ENCODE measurements at places on chromosomes 4 and X. TPM values are rescaled to one million over a fixed set of nuclear protein-coding genes. Genes with fewer than 3 reads are reported as not detected.
A peak's percentile ranks its signal among the peaks of the same experiment; 100 is the strongest.

- DNase-seq, result no peak
Observed at GRCh38 chrX:66046612-66047235, 6.8 kb upstream of the VSIG4 start.

The DCUN1D4 gene
- 59.1 TPM for total RNA-seq

The RGN gene
- 4.6 TPM for total RNA-seq

DNA sequence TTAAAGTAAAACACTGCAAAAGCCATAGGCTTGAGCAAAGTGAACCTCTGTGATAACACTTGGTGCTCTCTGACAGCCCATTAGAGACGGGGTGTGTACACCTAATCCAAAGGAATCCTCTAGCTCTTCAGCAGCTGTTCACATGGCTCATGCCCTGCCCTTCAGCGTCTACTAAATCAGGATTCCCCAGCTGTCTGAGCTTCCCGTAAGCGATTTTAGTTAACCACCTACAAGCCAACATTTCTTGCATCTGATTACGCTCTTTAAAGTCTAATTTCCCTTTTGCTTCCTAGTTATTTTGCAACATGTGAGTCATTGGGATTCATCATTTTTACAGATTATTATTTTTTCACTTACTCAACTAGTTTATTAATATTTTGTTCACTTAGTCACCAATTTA, 6.5 kb downstream of the DMD start:
- DNase-seq, result no peak

DNA sequence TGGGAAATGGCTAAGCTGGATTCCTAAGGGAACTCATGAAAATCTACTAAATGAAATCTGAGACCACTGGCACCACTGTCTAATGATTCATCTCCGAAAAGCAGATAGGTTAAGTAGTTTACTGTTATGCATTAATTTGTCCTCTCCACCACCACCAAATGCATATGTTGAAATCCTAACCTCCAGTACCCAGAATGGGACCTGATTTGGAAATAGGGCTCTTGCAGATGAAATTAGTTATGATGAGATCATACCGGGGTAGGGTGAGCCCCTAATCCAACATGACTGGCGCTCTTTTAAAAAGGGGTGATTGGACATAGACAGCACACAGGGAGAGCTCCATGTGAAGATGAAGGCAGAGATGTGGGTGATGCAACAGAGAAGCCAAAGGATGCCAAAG, 124.9 kb upstream of the GUCY1A1 start:
- DNase-seq, result no peak

The CRMP1 gene
- 0.16 TPM for total RNA-seq

The GPRASP2 gene
- total RNA-seq, result 5.5 TPM

The S100P gene
- total RNA-seq, result 16.1 TPM

DNA sequence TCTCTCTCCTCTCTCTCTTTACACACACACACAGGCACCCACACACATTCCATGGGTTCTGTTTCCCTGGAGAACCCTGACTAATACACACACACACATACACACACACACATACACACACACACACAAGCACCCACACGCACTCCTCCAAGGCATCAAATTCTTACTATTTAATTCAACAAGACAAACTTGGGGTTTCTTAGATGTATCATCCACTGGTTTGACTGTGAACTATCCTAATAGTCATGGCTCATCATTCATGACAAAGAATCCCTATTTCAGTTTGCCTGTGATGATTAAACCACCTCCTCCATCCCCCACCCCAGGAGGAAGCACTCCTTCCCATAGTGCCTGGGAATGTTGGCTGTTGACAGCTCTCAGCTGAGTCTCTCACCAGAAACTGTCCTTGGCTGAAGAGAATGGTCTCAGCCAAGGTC, 98.2 kb downstream of the USP46 start:
- DNase-seq, result no peak

The ADGRG4 gene
- 0.67 TPM for total RNA-seq

GRCh38 chr4:161256716-161257115, 907.1 kb downstream of the FSTL5 start:
- no peak for DNase-seq

DNA sequence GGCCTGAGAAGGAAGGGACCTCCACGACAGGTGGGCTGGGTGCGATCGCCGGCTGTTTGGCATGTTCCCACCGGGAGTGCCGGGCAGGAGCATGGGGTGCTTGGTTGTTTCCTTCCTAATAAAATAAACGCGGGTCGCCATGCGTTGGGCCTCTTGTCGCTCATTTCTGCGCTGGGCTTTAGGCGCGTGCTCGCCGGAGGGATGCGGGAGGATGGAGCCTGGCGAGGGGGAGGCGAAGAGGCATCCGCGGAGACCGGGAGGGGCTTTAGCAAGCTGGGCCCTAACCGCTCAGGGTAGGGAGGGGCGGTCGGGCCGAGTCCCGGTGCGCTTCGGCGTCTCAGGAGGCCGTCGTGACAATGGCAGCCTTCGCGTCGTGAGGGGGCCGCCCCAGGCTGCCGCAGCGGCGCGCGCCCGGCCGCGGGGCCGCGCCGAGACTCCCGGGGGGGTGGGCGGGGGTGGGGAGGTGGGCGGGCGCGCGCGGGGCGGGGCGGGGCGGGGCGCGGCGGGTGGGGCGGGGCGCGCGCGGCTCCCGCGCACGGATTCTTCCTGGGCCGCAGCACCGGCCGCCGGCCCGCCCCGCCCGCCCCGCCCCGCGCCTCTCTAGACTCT, 476 bp upstream of the GDI1 start:
- no peak for DNase-seq

- DNase-seq, result no peak
Observed at GRCh38 chr4:69910016-69910782, 20.7 kb upstream of the CSN1S1 start.

GRCh38 chr4:66927937-66928336, 617.4 kb downstream of the CENPC start:
- no peak for DNase-seq

DNA sequence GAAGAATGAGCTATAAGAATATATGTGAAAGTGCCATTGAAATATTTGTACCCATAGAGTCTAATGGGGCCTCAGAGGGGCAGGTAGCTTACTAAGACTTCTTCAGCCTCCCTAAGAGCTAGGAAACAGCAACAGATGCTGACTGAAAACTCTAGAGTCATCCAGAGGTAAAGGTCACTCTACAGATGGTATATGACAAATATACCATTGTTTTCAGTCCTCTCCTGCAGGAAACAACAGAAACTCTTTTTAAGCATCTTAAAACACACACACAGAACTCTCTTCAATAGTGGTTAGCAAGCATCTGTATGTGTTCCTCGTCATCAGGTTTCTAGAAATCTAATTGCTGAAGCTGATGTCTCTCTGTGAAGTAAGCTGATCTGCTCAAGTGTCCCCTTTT, 313.8 kb upstream of the GATB start:
- no peak for DNase-seq

The REELD1 gene
- total RNA-seq, result 0.29 TPM

GRCh38 chr4:126264839-126265238, 950.1 kb downstream of the FAT4 start:
- DNase-seq, result no peak

DNA sequence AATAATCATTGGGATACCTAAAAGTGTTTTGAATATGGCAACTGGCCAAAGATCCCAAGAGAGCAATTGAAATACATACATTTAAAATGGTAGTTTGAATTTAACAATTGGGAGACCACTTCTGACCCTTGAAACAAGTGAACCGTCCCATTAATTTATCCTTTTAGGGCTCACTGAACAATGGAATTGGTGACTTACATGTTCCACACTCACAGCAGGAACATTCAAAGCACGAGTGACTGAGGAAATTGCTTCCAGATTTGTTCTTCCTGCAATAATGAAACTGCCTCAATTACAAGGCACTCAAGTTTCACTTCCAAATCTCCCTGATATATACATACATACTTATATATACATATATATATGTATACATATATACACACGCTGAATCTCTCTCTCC, 20.6 kb downstream of the SLC39A8 start:
- no peak for DNase-seq

The CT45A2 gene
- total RNA-seq, result not detected

GRCh38 chr4:151144329-151145072, 45.1 kb downstream of the RPS3A start:
- no peak for DNase-seq

DNA sequence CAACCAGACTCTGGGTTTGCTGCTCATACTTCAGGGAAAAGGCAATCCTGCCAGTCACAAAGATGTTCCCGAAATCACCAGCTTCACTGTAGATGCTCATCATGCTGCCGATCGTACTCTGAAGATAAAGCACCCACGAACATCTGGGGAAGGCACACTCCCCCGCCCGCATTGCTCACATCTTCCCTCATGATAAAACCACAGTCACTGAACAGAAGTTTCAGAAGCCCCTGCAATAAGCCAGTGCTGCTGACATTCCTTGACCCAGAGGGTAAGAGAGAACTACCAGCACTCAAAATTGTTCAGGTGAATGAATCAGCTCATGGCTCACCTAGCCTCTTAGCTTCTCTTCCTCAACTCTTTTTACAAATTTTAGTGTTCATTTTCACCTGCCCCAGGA, 43.1 kb downstream of the SRPX2 start:
- DNase-seq, result no peak

GRCh38 chrX:104343428-104344129, 88.8 kb upstream of the ESX1 start:
- DNase-seq, result no peak

DNA sequence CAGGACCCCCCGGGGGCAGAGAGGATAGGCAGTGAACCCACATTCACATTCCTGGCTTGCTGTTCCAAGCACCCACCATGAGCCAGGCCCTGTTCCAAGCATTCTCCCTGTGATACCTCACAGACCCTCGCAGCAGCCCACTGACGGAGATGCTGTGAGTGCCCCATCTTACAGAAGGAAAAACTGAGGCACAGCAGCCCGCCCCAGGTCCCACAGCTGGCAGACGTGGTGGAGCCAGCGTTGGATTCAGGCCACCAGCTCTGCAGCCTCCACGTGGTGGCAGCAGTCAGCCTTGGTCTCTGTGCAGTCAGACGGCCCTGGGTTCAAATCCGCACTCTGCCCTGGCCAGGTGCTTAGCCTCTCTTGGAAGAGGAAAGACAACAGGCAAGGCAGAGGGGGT, 16.8 kb downstream of the MAN2B2 start:
- no peak for DNase-seq

GRCh38 chr4:86250619-86251018, 109.2 kb downstream of the MAPK10 start:
- DNase-seq, result no peak

- DNase-seq, result no peak
Observed at GRCh38 chr4:120699354-120699753, 223.2 kb downstream of the PRDM5 start.

DNA sequence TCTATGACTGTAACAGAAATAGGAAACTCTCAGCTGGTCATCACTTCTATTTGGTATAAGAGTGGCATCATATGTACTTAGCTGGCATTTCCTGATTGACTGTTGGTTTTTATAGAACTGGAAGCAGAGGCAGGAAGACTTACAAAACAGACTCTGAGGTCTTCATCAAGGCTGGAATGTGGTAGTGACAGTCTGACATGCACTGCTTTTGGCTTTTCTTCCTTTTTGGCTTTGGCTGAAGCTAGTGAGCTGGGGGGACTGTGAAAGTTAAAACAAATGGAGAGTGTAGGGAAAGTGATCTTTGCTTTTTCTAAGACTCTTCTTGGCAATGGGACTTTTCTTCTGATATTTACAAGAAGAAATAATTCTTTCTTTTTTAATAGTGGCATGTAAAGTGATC, 121.1 kb upstream of the SLC4A4 start:
- DNase-seq, result no peak

DNA sequence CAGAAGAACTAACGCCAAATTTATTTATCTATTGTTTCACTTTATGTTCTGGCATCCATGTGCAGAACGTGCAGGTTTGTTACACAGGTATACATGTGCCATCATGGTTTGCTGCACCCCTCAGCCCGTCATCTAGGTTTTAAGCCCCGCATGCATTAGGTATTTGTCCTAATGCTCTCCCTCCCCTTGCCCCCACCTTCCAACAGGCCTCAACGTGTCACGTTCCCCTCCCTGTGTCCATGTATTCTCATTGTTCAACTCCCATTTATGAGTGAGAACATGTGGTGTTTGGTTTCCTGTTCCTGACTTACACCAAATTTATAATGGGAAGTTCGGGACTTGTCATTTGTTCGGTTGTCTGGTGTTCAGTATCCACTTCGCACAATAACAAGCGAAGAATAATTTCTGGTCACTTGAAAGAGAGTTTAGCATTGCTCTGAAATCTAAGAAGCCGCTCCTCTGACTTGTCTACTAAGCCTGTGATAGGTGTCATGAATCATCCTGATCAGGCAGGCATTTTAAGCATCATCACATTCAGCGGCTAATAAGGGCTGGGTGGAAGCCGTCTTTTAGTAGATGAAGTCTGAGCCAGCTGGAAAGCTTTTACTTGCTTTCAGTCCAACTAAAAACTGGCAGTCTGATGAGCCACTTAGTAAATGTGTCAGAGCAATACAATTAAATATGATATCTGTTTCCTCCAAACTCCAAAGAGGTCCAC, 1065.7 kb upstream of the PABPC4L start:
- DNase-seq, result no peak

DNA sequence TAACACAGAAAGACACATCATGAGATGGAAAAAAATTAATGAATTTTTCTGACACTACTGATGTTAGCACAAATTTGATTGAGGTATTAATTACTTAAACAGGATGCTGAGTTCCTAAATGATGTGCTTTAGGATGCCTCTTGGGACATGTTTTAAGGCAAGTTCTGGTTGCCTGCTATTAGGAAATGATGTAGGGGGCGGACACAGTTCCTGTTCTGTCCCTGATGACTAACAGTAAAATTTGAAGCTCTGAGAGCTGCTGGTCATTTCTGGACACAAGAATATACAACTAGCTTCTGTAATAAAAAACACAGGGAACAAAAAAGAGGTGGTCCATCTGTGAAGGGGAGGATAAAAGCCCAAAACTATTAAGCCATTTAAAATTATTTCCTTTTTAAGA, 163.2 kb upstream of the ETNPPL start:
- DNase-seq, result no peak

The DOK7 gene
- not detected for total RNA-seq

The TMEM31 gene
- total RNA-seq, result not detected

GRCh38 chr4:8910822-8911315, 39.2 kb upstream of the HMX1 start:
- DNase-seq, result peak; percentile 78

The RNF150 gene
- total RNA-seq, result 17.4 TPM

The STPG2 gene
- total RNA-seq, result 0.19 TPM

DNA sequence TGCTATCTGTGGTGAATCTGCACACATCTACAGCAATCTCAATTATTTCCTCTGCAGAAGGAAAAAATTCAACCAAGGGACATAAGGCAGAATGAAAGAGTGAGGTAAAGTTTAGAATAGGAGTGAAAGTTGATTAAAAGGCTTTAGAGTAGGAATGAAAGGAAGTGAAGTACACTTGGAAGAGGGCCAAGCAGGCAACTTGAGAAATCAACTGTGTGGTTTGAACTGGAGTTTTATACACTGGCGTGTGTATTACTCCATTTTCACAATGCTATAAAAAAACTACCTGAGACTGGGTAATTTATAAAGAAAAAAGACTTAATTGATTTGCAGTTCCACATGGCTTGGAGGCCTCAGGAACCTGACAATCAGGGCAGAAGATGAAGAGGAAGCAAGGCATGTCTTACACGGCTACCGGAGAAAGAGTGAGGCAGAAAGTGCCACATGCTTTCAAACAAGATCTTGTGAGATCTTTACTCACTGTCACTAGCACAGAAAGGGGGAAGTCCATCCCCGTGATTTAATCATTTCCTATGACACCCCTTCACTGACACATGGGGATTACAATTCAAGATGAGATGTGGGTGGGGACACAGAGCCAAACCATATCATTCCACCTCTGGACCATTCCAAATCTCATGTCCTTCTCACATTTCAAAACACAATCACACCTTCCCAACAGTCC, 234.8 kb downstream of the IL15 start:
- DNase-seq, result no peak
